ENCODE measurements at places on chromosomes 16 and 17.
A peak's percentile ranks its signal among the peaks of the same experiment; 100 is the strongest.

DNA sequence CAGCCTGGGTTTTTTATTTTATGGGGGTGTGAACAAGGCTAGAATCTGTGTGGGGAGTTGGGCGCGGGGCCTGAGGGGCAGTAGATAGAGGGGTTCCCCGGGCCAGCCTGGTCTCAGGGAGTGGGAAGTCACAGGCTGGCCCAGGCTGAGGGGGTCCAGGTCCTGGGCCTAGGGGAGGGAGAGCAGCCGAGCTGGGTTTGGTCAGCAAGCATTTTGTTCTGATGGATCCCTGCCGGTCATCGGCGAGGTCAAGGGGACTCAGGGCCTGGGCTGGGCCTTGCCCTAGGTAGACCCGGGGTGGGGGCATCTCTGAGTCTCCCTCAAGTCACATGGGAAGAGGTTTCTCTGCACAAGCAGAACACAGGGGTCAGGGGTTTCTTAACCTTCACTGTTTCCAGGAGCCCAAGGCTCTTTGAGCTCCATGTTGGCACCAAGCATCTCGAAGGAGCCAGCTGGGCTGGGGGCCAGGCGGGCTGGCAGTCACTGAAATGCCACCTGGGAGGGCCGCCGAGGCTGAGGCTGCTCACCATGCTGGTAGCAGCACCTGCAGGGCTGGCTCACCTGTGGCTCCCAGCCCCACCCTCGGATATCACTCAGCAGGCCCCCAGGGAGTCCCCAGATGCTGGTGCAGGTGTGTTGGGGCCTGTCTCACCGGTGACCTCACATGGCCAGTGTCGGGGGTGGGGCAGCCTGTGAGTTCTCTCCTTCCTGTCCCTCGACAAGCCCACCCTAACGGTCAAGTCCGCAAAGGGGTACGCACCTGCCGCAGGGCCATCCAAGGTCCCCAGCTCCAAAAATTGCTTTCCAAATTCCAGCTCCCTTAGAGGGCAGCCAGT, 41.0 kb downstream of the SLC7A5 start:
- no peak for DNase-seq

- no peak for DNase-seq
These were observed 21.1 kb upstream of the CORO6 start for GRCh38 chr17:29643817-29644160.

- no peak for DNase-seq
These were observed 6.2 kb downstream of the MEAK7 start for GRCh38 chr16:84498223-84498610.

DNA sequence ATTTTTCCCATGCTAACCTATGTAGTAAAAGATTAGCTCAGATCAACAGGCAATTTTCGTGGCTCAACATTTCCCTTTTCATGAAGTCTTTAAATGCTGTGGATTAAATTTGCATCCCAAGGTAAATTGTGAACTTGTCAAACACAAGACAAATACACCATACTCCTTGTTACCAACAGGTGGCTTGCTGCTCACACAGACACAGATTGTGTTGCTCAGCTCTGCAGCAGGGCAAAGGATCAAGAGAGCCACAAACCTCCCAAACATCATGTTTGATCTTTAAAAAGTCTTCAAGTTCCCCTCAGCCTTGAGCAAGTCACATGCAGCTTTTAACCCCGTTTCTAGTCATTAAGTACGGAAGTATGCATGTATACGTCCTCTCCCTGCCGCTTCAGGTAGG, 119.6 kb upstream of the CNTNAP4 start:
- no peak for DNase-seq

GRCh38 chr17:45992904-45993303, 6.1 kb upstream of the STH start:
- DNase-seq: no peak

DNA sequence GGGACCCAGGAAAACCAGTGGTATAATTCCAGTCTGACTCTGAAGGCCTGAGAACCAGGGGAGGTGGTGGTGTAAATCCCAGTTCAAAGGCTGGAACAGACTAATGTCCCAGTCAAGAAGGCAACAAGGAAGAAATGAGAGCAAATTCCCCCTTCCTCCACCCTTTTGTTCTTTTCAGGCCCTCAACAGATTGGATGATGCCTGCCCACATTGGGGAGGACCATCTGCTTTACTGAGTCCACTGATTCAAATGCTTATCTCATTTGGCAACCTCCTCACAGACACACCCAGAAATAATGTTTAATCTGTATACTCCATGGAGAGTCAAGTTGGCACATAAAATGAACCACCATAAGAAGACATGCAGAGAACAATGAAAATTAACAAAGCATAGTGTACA, 61.9 kb upstream of the CRYM start:
- DNase-seq: no peak

GRCh38 chr17:41812381-41813151, at the start of gene FKBP10:
TSS of gene FKBP10 (plus strand) at chr17:41813004. CDS start at chr17:41813035, 31 bp downstream.
- DNase-seq: peak; percentile 51

DNA sequence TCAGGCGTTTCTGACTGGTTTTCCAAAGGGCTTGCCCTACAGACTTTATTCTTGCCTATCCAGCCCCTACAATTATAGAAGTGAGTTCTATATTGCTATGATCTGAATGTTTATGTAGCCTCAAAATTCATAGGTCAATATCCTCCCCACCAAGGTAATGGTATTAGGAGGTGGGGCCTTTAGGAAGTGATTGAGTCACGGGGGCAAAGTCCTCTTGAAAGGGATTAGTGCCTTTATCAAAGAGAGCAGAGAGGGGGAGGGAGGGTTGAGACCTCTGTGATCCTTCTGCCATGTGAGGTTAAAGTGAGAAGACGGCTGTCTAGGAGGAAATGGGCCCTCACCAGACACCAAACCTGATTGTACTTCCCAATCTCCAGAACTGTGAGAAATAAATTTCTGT, 931 bp upstream of the CPHXL start:
- DNase-seq: no peak

- no peak for DNase-seq
These were observed 24.3 kb downstream of the KCNJ16 start for GRCh38 chr17:70099294-70099693.

DNA sequence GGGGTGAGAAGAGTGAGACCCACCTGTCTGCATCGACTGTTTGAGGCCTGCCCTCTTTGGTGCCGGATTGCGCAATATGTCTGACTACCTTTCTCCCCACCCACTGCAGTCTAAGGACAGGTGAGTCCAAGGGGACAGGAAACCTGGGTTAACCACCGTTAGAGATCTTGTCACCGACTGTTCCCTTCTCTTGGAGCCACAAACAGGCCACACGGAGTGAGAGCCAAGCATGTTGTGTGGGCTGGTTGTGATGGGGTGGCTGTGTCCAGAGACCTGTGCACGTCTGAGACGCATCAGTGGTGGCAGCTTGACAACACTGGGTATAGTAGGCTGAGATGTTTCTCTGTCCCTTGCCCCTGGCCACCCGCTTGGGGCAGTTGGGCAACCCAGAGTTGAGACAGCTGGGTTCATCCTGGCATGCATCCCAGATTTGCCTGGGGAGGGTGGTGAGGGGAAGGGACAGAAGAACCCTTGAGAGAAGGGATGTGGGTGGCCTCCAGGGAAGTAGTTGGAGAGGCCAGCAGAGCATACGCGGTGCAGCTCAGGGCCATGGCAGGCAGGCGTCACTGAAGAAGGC, 21.4 kb downstream of the MPRIP start:
- DNase-seq: no peak

GRCh38 chr17:562174-562573, 152.5 kb downstream of the VPS53 start:
- DNase-seq: no peak

- DNase-seq: no peak
These were observed 98.6 kb upstream of the DNAH17 start for GRCh38 chr17:78675836-78676235.

DNA sequence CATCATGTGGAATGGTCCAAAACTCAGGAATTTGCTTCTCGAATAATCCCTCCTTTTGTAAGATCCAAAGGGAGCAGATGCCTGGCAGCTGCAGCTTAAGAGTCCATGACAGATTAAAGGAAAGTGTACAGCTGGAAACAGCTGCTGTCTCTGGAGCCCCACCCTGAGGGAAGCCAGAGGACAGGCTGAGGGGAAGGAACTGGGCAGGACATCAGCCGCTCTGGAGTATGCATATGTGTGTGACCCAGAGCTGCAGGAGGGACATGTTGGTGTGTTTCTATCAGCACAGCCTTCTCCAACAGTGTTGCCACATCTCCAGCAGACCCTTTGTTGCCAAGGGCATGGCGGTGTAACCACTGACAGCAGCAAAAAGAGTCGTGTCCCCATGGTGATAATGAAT, 46.2 kb downstream of the CYB561 start:
- no peak for DNase-seq

DNA sequence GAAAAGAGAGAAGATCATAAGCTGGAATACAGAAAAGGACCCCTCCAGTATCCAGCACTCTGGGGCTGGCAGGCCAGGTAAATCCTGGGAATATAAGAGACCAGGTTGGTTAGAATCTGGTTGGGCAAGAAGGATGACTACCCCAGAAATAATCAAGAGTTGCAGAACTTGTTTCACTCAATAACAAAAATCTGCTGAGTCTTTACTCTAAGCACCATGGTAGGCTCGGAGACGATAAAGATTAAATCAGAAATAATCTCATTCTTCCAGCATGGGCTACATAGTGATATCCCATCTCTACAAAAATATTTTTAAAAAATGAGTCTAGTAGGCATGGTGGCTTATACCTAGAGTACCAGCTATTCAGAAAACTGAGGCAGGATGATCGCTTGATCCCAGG, 138.0 kb upstream of the KCNJ16 start:
- DNase-seq: no peak

DNA sequence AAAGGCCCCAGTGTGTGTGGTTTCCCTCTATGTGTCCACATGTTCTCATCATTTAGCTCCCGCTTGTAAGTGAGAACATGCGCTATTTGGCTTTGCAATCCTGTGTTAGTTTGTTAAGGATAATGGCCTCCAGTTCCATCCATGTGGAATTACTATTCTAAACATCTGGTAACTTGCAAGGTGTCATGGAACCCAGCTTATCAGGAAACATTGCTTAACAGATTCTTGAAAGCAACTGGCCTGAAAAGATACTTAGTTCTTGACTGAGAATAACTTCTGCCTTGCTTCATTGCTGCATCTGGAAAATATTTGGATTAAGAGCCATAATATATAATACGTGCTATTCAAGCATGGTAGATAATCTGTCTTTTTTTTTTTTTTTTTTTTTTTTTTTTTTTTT, 27.8 kb downstream of the PAFAH1B1 start:
- no peak for DNase-seq

DNA sequence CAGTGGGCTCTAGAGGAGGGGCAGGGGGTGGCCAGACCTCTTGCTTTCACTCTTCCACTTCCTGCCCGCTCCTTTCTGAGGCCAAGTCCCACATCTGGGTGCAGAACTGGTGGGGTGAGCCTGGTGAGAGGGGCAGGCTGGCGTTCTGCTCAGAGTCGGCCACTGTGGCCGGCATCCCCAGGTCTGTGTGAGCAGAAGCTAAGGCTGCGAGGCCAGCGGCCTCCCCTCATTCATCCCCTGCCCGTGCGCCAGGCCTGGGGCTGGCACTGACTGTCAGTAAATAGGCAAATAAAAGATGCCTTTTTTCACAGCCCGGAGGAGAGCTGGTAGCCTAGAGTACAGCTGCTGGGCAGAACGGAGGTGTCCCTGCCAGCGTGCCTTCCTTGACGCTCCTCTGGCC, 1.2 kb downstream of the DEF8 start:
- no peak for DNase-seq

GRCh38 chr16:12057266-12057665, 80.7 kb downstream of the SNX29 start:
- DNase-seq: no peak

DNA sequence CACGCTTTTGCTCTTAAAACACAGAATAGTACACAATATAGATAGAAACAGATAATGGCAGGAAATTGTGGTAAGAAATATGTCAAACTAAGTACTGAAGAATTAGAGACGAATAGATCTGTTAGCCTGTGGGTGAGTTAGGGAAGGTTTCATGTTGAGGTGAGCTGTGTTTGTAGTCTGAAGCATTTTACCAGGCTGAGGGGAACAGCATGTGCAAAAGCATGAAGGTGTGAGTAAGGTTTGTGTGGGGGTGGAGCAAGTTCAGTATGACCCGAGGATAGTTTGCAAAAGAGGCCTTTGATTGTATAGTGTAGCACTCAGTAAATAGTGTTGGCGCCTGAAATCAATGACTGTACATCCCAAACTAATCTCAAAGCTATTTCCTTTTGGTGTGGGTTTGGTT, 13.8 kb downstream of the IGSF6 start:
- no peak for DNase-seq

DNA sequence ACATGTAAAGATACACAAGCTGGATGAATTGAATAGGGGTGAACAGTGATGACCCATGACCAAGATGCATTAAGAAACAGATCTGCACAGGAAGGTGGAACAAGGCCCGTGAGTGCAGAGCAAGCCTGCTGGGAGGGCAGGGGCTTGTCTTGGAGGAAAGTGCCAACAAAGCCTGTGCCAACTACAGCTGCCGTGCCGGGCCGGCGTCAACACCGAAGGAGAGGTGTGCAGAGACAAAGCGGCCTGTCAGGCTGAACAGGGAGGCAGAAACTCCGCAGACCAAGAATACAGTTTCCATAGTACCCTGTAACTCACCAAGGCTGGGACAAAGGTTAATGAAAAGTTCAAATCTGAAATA, 46.7 kb downstream of the ANKRD11 start:
- no peak for DNase-seq

- DNase-seq: no peak
These were observed 17.6 kb downstream of the CD300A start for GRCh38 chr17:74484066-74484465.
